ENCODE measurements at places on chromosomes 4 and X.

- no peak for DNase-seq
Measured at GRCh38 chrX:40434947-40435346, 145.8 kb upstream of the ATP6AP2 start.

- no peak for DNase-seq
Measured at GRCh38 chrX:136480383-136480782, 7.4 kb upstream of the BRS3 start.

GRCh38 chr4:24979554-24979953 is 51.2 kb downstream of the LGI2 start:
- DNase-seq, result no peak

DNA sequence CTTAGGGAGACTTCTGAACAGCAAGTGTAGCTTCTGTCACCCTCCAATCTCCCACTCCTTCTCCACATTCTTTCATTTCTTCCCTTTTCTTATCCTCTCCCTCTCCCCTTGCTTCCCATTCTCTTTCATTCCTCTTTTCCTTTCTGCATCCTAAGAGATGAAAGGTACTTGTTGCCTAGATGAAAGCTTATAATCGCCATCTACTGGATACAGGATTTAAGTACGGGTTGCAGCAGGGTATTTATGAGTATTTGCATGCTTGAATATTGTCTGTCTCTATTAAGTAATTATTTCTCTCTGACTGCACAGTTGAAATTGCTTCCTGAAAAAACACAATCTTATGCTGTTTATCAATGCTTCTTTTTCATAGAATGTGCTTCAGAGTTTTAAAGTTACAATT is 174.0 kb upstream of the TENT5D start:
- no peak for DNase-seq

GRCh38 chrX:15723887-15724517 is 14.1 kb upstream of the CA5B start:
- DNase-seq, result no peak

- DNase-seq, result no peak
Measured at GRCh38 chr4:16967722-16968121, 69.3 kb upstream of the LDB2 start.

- DNase-seq, result peak; percentile 32
Measured at GRCh38 chr4:185204238-185204910, 574 bp upstream of the CFAP97 start.

DNA sequence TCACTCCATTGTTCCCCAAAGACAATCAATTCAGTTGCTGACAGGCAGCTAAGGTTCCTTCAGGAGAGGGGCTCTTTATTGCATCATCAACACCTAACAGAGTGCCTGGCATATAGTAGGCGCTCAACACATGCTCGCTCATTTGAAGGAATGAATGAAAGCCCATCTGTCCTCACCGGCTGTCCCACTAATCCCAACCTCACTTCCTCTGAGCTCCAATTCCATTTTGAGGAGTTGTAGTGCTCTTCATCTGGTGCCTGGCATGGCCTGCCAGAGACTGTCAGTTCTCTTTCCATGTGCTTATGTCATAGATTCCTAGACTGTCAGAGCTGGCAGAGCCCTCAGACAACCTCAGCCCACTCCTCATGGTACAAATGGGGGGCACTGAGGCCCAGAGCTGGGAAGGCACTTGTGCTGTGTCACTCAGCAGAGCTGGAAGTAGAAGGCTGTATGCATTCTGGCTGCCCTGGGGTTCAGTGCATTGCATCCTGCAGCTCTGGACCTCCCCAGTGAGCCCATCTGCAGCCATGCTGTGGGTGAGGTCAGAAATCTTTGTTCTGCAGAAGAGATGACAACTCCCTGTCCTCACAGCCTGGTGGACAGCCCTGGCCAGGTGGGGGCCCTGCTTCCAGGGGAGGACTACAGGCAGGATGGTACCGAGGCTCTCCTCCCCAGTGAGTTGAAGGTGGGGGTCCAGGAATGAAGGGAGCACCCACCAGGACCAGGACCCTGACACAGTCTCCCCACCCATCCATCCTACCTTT is 134.9 kb upstream of the PJA1 start:
- DNase-seq, result no peak

DNA sequence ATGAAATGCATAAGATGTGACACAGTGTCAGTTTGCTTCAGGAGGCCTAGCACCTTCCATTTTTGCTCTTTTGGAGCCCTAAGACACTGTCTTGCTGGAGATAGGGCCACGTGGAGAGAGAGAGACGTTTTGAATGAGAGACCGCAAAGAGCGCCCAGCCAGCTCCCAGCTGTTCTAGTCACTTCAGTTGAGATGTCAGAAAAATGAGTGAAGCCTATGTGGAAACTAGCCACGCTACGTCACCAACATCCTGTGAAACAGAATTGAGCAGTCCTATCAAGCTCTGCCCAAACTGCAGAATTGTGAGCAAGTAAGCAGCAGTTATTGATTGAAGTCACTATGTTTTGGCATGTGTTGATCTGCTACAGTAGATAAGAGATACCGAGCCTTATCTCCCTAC is 13.1 kb downstream of the GPR82 start:
- peak; percentile 60 for DNase-seq

Measured in activated naive CD4-positive, alpha-beta T cell treated with anti-CD3 and anti-CD28 coated beads for 36 hours (primary cell).